AG04449 (cell line): ENCODE measurements at places on chromosomes 11 and 22.
A peak's percentile ranks its signal among the peaks of the same experiment; 100 is the strongest.

GRCh38 chr11:103317118-103317517 is 207.9 kb downstream of the DYNC2H1 start:
- no peak for DNase-seq

DNA sequence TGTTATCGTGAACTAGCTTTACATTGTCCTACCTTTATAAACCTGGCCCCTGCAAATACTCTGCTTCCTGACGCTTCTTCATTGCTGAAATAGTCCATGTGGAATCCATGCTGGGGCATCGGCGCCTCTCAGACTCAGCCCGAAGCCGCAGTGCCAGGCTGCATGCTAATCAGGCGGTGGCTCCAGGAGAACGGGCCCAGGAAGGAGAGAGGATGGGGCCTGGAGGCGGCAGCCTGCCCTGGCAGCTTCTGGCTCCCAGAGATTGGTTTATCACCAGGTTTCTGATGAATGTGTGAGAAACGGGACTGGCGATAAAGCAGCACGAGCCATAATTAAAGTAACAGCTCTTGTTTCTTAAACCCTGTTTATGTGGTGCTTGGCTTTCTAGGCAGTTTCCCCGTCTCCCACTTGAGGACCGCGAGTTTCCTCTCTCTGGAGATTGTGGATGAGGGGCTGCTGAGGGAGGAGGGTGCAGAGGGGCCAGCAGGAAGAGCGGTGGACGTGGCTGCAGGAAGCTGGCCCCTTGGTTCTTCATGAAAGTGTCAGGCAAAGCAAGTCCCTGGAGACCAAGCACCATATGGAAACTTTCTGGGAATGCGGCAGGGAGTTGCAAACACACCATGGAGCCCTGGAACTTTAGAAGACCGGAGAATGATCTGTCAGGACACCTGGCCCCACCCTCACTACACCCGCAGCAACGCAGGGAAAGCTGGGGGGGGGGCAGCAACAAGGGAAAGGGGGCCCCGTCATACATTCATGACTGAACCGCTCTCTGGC is 93.4 kb downstream of the NTM start:
- no peak for DNase-seq

GRCh38 chr11:101867951-101868350 is 46.9 kb upstream of the CEP126 start:
- no peak for DNase-seq

DNA sequence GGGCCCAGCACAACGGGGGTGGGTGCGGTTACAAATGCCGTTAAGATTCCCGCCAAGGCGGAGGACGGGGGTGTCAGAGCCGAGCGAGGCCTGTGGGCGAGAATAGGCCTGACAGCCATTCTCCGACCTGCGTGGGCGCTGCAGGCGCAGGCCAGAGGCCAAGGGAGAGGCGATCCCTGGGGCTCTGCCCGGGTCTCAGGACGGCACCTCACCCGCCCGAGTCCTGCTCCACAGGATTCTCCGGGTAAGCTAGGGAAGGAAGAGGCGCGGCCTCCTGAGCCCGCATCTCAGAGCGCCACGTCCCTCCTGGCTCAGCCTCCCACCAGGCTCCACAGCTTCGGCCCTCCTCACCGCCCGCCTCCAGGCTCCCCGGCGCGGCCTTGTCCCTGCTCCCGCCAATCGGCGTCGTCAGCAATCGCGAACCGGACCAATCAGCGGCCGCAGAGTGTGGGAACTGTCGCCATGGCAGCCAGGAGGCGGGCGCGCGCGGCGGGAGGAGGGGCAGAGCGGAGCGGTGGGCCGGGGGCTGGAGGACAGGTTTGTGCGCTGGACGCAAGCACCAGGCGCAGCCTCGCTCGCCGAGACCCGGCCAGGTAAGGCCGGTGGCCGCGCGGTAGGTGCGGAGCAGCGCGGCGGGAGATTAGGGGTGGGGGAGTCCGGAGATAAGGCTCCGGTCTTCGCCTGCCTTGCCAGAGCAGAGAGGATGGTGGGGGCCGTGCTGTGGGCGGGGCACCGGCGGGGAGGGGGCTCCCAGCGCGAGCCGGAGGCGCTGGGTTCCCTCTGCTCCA is at the start of gene NUCB2:
Gene NUCB2, plus strand, starts transcription at position 504 of the 788 bp plus-strand sequence. CDS start 18,585 bp downstream, outside the sequence.
- DNase-seq, result peak; percentile 62

GRCh38 chr11:128714881-128715280 is 21.0 kb downstream of the FLI1 start:
- DNase-seq, result peak; percentile 93

- no peak for DNase-seq
Measured at GRCh38 chr22:38891256-38891655, 19.2 kb upstream of the CBX6 start.

GRCh38 chr11:94858012-94858705 is 90.0 kb downstream of the AMOTL1 start:
- DNase-seq, result no peak

DNA sequence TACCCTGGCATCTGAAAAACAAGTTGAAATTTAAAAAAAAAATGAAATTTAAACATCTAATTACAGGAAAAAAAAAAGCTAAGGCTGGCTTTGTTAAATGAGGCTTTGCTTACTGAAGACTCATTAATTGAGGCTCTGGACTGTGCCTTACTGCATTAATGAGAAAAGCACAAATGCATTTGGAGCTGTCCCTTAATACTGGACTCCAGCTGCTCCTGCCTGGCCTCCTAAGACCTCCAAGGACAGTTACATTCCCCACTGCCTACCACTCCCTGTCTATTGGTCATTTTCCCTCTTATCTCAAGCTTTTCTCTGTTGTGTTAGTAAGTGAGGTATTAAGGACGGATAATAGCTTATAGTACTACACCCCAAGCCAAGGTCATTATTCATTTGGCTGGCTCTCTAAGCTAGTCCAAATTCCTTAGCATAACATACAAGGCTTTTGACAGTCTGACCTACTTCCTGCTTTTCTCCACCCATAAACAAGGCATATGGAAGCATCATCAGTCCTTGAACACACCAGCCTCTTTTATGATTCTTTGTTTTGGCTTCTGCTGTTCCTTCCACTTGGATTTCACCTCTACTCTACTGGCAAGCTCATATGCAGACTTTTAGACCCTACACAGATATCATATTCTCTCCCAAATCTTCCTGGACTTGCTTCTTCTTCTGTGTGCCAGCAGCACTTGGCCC is 62.5 kb downstream of the USP35 start:
- DNase-seq, result no peak

- no peak for DNase-seq
Measured at GRCh38 chr11:87292598-87292997, 254.9 kb downstream of the TMEM135 start.

GRCh38 chr11:104968355-104968855 is at the start of gene CASP4:
Gene CASP4 (minus strand): TSS chr11:104968574. CDS start chr11:104968525, 49 bp downstream.
- DNase-seq, result peak; percentile 45

GRCh38 chr11:75968021-75968625 is 153.1 kb downstream of the UVRAG start:
- DNase-seq, result no peak

DNA sequence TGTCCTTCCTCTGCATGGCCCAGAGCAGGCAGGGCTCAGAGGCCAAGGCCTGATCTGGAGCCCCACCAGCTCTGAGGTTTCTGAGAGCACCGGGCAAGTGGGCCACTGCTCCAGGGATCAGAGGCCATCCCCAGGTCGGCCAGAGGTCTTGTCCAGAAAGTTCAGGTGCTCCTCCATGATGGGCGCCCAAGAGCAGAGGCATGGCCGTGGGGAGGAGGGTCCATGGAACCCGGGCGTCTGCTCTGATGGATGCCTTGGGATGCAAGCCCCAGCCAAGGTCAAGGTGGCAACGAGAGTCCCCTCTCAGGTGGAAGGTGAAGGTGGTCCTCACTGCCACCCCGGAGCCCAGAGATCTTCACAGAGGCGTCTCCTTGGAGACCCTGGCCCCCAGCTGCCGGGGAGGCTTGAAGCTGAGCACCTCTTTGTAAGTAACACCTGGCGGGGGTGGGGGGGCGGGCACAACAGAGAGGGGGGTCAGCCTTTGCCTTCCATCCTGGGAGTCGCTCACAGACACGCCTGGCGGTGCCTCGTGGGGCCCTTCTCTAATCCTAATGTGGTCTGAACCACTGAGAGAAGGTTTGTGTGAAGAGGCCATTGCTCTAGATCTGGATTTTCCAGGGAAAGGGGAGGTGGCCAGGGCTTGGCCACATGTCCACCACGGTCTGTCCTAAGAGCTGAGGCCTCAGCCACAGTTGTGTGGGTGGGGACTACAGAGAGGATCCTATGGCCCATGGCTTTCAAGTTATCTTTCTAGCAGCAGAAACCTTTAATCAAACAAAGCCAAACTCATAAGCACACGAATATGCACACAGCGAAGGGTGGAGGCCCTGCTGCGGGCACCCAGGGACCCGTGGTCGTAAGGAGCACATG is 2.2 kb upstream of the HDAC10 start:
- DNase-seq, result no peak

DNA sequence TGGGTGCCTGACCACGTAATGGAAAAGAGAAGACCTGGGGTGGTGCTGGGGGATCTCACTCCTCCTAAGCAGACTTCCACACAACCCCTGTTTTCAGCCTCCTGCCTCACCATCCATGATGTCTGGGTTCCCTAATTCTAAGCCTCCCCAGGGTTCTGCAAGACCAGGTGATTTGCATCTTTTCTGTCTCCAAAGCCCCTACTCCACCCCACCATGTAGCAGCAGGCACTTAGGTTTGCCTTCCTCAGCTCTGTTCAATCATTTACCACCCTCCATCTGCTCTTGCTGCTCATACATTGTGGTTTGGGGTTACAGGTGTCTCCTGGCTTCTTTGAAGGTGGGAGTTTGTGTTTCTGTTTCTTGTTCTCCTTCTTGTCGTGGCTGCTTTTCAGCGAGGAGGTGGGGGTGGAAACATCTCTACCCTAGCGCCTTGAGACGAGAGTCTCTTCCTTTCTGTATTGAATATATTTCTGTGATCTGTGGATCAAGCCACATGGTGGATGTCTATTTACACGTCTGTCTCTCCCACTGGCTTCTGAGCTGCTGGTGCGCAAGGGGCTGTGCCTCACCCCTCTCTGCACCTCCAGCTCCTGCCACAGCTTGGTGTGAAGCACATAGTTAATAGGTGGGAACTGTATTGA is 6.6 kb upstream of the SSTR3 start:
- no peak for DNase-seq

GRCh38 chr22:34966980-34967565 is 98.9 kb upstream of the ISX start:
- peak; percentile 17 for DNase-seq

DNA sequence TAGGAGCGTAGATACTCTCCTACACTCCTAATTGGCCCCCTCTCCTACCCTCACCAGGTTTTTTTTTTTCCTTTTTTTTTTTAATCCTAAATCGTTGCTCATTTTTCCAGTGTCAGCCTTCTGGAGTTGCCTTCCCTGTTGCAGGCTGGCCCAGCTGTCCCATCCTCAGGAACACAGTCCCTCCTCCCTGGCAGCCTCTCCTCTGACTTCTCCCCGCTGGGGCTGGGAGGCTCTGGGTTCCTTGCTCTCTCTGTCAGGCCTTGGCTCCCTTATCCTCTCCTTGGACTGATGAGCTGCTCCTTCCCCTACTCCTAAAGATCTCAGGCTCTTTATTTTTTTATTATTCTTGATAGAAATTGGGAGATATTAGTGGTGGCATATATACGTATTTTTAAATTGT is 62.2 kb downstream of the PKNOX2 start:
- no peak for DNase-seq

GRCh38 chr11:112541140-112542046 is 280.7 kb upstream of the PLET1 start:
- DNase-seq, result no peak

GRCh38 chr11:47155879-47156278 is 20.8 kb downstream of the ARFGAP2 start:
- no peak for DNase-seq

GRCh38 chr11:75845324-75845723 is 30.3 kb downstream of the UVRAG start:
- DNase-seq, result no peak

- no peak for DNase-seq
Measured at GRCh38 chr11:18332891-18333290, 10.5 kb downstream of the GTF2H1 start.

DNA sequence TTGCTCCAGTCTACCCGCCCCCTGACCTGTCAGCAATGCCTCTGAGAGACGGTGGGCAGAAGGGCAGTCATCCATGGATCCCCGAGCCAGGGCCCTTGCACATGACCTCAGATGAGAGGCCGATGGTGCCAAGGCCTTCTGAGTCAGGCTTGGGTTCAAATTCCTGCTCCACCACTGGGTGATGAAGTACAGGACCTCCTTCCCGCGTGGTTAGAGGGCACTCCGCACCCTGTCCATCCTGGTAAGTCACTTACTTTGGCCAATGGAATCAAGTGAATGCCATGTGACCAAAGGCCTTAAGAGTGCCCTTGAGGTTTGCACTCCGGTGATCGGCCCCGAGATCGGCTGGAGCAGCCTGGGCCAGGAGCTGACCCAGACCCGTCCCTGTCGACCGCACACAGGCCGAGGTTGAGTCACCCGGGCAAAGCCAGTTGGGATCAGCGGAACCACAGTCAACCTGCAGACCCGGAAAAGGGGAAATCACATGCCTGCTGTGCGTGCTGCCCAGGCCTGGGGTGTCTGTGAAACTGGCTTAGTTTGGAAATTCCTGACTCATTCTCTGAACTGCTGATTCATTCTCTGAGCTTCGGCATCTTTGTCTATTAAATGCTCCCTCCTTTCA is 48.9 kb downstream of the RTL6 start:
- DNase-seq, result peak; percentile 59

GRCh38 chr11:134244593-134244992 is 8.6 kb downstream of the THYN1 start:
- no peak for DNase-seq

GRCh38 chr22:36267058-36267457 is 14.1 kb downstream of the APOL1 start:
- DNase-seq, result no peak

GRCh38 chr22:25508161-25508560 is 56.3 kb upstream of the GRK3 start:
- DNase-seq, result no peak
